ENCODE measurements at places on chromosomes 3 and 15. TPM values are rescaled to one million over a fixed set of nuclear protein-coding genes. Genes with fewer than 3 reads are reported as not detected.

- H3K4me1 ChIP-seq = peaks cover 37% of the 10 kb centered on the region
- no peak overlapping the region for H3K27ac ChIP-seq
- no peaks in the 10 kb centered on the region for H3K27me3 ChIP-seq
- no peak for DNase-seq
- no peak overlapping the region for H3K4me3 ChIP-seq
- peaks cover 4% of the 10 kb centered on the region for H3K36me3 ChIP-seq
These were observed 49.1 kb upstream of the LIMD1 start for GRCh38 chr3:45545476-45545875.

DNA sequence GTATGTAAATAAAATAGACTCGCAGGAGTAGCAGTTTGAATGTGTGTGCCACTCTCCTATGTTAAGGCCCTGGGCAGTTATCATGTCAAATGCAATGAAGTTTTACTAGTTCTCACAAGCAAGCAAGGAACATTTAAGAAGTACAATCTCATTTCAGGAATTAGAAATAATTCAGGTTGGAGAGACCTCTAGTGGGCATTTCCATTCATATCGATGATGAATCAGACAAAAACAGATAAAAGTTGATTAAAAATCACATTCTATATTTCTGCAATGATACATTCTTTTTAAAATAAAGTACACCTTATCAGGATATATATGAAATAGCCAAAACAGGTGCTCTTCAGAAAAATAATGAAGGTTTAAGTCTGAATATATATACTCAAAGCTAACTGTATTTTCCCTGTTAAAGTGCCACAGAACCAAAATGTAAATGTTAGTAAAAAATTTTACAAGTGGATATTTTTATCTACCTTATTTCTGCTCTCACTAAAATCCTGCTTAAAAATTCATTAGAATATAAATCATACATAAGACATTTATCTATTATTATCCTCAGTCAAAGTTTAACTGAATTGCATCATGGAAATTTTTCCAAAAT lies 492.4 kb upstream of the FRG2C start:
- no peak overlapping the region for H3K27ac ChIP-seq
- no peaks in the 10 kb centered on the region for H3K27me3 ChIP-seq
- H3K4me1 ChIP-seq = no peaks in the 10 kb centered on the region
- H3K36me3 ChIP-seq = no peaks in the 10 kb centered on the region

GRCh38 chr3:21789730-21790129 lies 38.7 kb upstream of the ZNF385D start:
- H3K27me3 ChIP-seq = no peaks in the 10 kb centered on the region
- no peaks in the 10 kb centered on the region for H3K36me3 ChIP-seq
- H3K4me1 ChIP-seq = peaks cover 8% of the 10 kb centered on the region
- no peak overlapping the region for H3K4me3 ChIP-seq
- no peak for DNase-seq

GRCh38 chr3:195230244-195230643 lies 40.7 kb downstream of the XXYLT1 start:
- DNase-seq = no peak
- H3K27me3 ChIP-seq = no peaks in the 10 kb centered on the region
- H3K36me3 ChIP-seq = no peaks in the 10 kb centered on the region
- no peaks in the 10 kb centered on the region for H3K4me1 ChIP-seq

DNA sequence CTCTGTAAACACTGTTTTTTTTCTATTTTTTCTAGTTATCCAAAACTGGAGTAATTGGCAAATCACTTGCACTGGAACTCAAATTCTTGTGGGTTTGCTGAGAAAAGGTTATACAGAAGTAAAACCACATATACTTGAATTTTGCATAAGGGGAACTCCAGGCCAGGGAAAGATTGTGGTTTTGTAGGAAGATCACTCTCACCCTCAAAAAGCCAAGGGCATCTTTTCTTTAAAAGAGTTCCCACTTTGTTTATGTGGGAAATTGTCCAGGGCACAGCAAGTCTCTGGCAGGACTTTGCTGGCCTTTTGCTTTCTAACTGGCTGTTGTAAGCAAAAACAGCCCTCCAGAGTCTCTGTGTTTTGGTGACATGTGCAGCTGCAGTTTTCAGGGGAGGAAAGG lies 340.3 kb upstream of the RBMS3 start:
- H3K36me3 ChIP-seq = no peaks in the 10 kb centered on the region
- no peak for DNase-seq
- H3K4me3 ChIP-seq = no peak overlapping the region
- no peaks in the 10 kb centered on the region for H3K27me3 ChIP-seq
- peaks cover 16% of the 10 kb centered on the region for H3K4me1 ChIP-seq

The PFN2 gene
- total RNA-seq = 19.9 TPM

The SLC22A14 gene
- total RNA-seq = not detected

DNA sequence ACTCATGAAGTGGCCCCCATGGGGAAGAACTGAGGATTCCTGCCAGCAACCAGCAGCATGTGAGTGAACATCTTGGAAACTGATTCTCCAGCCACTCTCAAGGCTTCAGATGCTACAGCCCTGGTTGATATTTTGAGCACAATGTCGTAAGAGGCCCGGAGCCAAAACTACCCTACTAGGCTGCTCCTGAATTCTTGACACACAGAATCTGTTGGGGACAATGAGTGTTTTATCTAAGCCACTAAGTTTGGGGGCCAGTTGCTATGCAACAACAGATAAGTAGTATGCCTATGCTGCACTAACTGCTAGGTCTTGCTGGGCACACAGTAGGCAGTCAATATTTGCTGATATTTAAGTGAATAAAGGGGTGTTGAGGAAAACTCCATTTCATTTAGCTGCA lies 89.9 kb upstream of the CHL1 start:
- no peaks in the 10 kb centered on the region for H3K27me3 ChIP-seq
- DNase-seq = no peak
- no peaks in the 10 kb centered on the region for H3K4me1 ChIP-seq

DNA sequence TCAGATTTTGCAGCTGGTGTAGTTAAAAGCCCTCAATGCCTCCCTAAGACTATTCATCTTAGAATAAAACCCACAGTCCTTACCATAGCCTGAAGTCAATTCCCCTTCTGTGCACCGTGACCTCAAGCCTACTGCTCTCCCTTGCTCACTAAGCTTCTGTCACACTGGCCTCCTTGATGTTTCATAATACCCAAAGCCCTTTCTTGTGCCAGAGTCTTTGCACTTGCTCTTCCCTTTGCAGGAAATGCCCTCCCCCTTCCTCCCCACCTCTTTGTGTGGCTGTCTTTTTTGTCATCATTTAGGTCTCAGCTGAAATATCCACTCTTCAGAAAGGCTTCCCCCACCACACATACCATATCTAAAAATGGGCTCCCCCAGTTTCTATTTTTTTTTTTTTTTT lies 4.2 kb upstream of the PLEKHO2 start:
- no peak overlapping the region for H3K27ac ChIP-seq
- H3K4me3 ChIP-seq = no peak overlapping the region
- H3K36me3 ChIP-seq = no peaks in the 10 kb centered on the region
- no peaks in the 10 kb centered on the region for H3K27me3 ChIP-seq

GRCh38 chr3:9226326-9226725 lies 23.1 kb downstream of the SRGAP3 start:
- no peaks in the 10 kb centered on the region for H3K27me3 ChIP-seq
- no peak overlapping the region for H3K27ac ChIP-seq
- H3K36me3 ChIP-seq = no peaks in the 10 kb centered on the region
- DNase-seq = no peak

The SCN11A gene
- total RNA-seq = 0.10 TPM

DNA sequence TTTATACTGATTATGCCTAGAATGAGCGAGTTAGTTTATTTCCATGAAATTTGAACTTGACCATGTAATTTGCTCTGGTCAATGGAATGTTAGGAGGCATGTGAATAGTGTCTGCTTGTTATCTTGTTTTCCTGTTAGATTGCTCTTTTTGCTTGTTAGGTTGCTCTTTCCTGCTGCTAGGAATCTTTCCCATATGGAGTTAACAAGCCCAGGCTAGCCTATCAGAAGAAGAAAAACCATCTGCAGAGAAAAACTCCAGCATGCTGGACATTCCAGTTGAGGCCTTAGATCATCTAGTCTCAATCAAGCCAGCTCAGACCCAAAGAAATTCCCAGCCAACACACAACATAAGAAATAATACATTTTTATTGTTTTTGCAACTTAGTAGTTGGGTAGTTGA lies 470.2 kb upstream of the AGTR1 start:
- no peaks in the 10 kb centered on the region for H3K36me3 ChIP-seq
- no peak overlapping the region for H3K4me3 ChIP-seq
- H3K27me3 ChIP-seq = no peaks in the 10 kb centered on the region
- H3K4me1 ChIP-seq = no peaks in the 10 kb centered on the region

- DNase-seq = no peak
- no peak overlapping the region for H3K27ac ChIP-seq
- H3K4me3 ChIP-seq = no peak overlapping the region
- H3K27me3 ChIP-seq = no peaks in the 10 kb centered on the region
- H3K36me3 ChIP-seq = no peaks in the 10 kb centered on the region
These were observed 36.1 kb upstream of the CNTN6 start for GRCh38 chr3:1056744-1057143.

GRCh38 chr3:160010578-160010977 lies 21.9 kb downstream of the IL12A start:
- H3K27me3 ChIP-seq = no peaks in the 10 kb centered on the region
- H3K4me3 ChIP-seq = no peak overlapping the region
- DNase-seq = no peak
- no peak overlapping the region for H3K27ac ChIP-seq

DNA sequence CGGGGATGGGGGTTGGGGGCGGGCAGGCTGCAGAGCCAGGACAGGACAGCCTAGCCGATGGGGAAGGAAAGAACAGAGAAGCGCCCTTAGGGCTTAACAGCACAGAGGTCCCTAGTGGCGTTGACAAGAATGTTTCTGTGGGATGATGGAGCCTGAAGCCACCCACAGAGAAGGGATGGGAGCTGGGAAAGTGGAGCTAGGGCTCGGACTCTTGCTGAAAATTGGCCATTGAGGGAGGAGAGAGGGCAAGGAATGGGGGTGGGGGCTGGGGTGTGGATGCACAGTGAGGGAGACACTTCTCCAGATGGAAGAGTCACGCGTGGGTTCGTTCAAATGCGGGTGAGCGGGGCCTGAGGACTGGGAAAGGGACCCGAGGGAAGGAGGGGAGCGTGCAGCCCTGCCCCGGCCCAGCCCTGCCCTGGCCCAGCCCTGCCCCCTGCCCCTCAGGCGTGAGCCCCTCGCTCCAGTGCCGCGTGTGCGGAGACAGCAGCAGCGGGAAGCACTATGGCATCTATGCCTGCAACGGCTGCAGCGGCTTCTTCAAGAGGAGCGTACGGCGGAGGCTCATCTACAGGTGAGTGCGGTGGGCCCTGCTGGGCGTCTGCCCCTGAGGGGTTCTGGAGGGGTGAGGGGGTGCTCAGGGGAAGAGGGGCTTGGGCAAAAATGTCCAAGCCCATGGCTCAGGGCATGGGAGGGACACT lies 832 bp downstream of the NR2E3 start:
- no peaks in the 10 kb centered on the region for H3K4me1 ChIP-seq
- H3K27ac ChIP-seq = no peak overlapping the region
- no peak overlapping the region for H3K4me3 ChIP-seq
- no peak for DNase-seq
- no peaks in the 10 kb centered on the region for H3K36me3 ChIP-seq

The BSN gene
- total RNA-seq = 0.16 TPM

DNA sequence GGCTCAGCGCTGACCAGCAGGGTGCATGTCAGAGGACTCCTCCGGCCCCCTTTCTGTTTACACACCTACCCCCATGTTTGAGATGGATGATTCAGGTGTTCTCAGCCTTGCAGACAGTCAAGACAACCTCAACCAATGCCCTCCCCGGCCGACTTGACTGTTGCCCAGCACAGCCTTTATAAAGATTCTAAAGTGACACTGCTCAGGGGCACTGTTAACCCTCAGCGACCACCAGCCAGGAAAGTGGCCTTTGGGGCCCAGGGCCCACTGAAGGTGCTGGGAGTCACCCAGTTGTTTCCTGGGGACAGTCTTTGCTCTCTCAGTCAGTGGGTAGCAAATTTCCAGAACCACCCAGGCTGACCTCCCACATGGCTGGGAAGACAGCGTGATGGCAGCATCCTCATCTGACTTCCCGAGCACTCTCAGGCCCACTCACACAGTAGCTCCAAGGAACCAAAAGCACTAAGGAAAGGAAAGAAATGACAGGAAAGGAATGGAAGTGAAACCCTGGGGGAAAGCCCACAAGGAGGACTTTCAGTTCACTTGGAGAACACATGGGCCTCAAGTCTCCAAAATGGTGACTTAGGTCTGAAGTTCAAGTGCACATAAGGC lies 128.4 kb downstream of the ASB7 start:
- H3K27ac ChIP-seq = no peak overlapping the region
- no peak overlapping the region for H3K4me3 ChIP-seq
- H3K4me1 ChIP-seq = peaks cover 14% of the 10 kb centered on the region
- H3K36me3 ChIP-seq = no peaks in the 10 kb centered on the region
- DNase-seq = no peak
- H3K27me3 ChIP-seq = no peaks in the 10 kb centered on the region

DNA sequence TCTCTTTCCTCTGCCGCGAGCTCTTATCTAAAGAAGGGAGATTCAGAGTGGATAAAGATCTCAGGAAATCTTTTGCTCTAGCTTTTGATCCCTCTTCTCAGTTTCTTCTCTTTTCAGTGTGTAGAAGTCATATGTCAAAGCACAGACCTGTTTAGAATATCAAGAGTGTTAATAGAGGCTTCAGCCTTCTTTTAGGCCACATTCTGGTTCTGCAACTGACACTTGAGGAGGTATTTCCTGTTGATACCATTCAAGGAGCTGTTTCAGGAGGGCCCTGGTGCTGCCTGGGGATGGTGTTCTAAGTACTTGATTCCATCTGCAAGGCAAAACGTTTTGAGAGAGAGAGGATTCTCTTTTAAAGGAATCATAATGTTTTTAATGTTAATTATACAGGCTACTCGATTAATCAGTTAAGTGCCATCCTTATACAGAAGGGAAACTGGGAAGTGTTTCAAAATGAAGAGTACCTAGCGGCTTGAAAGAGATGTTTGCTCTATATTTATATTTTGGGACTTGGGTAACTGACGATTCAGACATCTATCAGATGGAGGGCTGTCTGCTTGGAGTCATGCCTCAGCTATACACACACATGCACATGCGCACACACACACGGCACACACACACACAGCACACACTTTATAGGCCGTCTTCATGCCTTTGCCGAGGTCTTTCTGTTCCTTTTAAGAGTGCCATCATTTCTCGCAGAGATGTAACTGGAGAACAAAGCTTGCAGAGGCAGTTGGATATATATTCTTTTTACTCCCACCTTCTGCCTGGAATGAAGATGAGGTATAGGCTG lies 313.9 kb downstream of the PTPRG start:
- no peaks in the 10 kb centered on the region for H3K36me3 ChIP-seq
- DNase-seq = no peak
- peaks cover 4% of the 10 kb centered on the region for H3K4me1 ChIP-seq
- H3K27me3 ChIP-seq = no peaks in the 10 kb centered on the region
- no peak overlapping the region for H3K27ac ChIP-seq

All from suprapubic skin (tissue), 4 donors.